ENCODE measurements at places on chromosomes 13 and 19.

- DNase-seq, result no peak
These were observed 564 bp downstream of the NLRP12 start for GRCh38 chr19:53823380-53824120.

GRCh38 chr19:15123900-15124299 lies 16.7 kb downstream of the SYDE1 start:
- no peak for DNase-seq

DNA sequence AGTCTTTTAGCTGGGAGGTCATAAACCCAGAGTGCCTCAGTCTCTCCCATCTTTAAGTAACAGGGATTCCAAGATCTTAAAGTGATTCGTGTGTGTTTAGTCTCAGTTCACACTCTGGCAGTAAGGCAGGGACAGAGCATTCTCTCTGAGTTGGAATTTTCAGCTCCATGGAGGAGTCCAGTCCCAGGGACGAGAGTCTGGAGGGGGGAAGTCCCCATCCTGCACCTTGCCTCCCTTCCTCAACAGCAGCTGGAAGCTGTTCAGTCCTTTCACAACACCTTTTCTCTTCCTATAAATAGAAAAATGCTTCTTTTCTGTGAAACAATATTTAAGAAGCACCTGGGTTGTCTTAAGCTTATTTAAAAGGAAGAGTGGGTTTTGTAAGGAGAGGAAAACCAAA lies 82.0 kb downstream of the KLF5 start:
- DNase-seq, result no peak

DNA sequence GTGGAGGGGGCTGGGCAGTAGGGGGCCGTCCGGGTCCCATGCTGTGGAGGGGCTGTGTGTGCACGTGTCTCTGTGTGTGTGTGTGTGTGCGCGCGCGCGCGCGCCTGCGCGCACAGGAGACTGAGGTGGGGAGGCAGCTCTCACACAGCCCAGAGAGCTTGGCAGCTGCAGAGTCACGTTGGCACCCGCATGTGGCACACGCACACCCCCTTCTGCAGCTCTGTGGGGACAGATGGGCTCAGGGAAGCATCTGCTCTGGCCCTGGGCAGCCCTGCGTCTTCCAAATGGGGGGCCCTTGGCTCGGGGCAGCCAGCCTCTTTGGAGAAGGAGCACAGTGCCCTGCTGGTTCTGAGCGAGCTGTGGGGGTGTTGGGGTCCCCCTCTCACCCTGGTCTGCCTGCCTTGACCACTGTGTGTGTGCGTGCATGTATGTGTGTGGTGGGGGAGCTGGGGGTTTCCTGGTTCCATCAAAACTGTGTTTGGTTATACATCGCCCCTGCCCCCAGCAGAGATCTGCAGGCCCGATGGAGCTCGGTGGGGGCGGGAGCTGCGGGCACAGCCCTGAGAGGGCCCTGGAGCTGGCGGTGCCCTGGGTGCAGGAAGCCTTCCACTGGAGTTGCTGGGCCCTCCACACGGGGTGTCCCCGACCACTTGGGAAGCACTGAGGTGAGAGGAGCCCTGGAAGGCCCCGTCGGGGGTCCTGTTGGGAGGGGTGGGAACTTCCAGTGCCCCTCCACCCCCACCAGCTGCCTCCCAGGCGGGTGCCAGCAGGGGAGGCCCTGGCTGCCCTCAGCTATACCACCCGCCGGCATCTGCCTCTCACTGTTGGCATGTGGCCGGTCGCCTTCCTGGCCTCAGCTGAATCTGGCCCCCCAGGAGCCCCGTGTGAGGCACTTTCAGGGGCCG lies 67.1 kb downstream of the KDM4B start:
- DNase-seq, result no peak

- no peak for DNase-seq
These were observed 54.5 kb downstream of the SPTBN4 start for GRCh38 chr19:40521276-40521675.

GRCh38 chr13:68690567-68690966 lies 1417.1 kb upstream of the ATXN8OS start:
- DNase-seq, result no peak

DNA sequence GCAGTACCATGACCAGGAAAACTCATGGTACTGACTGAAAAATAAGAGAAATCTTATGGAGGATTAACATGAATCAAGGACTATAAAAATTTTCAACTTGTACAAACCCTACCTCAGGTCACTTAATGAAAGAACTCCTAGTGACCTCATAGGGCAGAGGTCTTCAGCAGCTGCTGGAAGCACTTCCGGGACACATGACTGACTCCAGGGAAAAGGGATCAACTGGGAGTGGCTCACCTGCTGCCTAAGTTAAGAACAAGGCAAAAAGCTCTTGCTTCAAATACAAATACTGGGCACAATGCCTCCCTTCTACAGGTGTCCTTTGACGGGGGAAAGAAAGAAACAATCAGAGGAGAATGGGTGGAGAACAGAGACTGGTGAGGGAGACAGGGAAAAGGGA lies 18.6 kb downstream of the DOCK9 start:
- DNase-seq, result no peak

GRCh38 chr13:28001049-28001448 lies 12.6 kb upstream of the URAD start:
- DNase-seq, result no peak

DNA sequence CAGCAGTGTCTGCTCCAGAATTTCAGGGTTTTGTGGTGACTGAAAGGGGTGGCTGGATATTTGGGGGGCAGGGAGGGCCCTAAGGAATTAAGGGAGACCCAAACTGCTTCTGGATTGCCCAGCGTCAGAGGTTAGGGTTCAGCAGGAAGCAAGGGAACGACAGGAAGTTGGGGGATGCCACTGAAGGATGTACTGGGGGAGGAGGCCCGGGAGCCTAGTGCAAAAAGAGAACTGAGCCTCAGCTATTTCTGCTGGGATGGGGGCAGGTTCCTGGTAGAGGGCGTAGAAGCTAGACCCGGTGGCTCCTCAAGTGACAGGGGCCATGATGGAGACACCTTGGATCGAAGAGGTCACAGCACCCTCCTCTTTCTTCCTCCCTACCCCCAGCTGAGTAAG lies 1.1 kb downstream of the CYP2S1 start:
- no peak for DNase-seq

DNA sequence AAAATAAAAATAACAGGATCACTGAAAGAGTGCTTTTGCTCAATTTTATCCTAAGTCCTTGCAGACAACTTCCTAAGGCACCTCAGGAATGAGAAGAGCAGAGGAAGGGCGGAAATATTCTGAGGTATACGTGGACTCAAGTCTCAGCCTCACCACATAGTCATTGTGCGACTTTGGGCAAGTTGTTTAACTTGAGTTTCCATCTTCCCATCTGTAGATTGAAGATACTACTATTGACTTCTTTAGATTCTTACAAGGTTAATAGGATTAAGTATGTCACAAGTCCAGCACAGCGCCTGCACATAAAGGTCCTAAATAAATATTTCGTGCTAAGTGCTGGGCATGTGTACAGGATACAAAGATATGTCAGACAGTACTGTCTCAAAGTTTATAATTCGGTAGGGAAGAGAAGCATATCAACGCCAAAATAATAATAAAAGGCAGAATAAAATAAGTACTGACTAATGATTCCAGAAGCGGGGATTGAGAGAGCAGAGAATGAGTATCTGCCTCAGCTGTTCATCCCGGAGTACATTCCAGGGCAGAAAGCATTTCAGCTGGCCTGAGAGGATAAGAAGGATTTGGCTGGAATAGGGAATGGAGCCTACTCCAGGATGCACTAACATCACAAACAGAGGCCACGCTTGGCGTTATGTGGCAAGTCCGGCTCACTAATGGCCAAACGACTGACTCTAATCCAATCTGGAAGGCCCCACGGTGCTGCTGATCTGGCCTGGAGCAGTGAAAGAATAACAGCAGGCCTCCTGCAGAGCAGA lies 139.7 kb downstream of the FLT1 start:
- DNase-seq, result no peak

GRCh38 chr19:18392926-18393325 lies 4.5 kb downstream of the LRRC25 start:
- no peak for DNase-seq

- no peak for DNase-seq
These were observed 3.9 kb downstream of the DNAJB1 start for GRCh38 chr19:14514215-14514863.

DNA sequence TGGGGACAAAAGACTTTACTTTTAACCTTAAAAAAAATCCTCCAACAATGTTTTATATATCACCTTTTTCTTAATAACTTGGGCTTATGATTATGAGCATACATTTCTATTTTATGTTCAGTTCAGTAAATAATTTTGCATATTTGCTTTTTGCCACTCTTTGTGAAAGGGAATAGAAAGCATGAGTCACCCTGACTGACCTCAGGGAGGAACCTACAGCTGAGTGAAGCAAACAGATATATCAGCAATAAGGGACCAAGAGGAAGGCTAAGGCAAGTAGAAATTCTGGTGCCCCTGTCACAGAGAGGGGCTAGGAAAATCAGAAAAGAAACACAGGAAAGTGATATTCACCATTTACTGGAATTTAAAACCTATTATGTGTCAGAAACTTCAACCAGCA lies 37.2 kb upstream of the SOHLH2 start:
- DNase-seq, result no peak

GRCh38 chr13:45704854-45705695 lies 3.0 kb downstream of the CBY2 start:
- DNase-seq, result no peak

- DNase-seq, result no peak
These were observed 95.8 kb downstream of the CCNA1 start for GRCh38 chr13:36528105-36528504.

DNA sequence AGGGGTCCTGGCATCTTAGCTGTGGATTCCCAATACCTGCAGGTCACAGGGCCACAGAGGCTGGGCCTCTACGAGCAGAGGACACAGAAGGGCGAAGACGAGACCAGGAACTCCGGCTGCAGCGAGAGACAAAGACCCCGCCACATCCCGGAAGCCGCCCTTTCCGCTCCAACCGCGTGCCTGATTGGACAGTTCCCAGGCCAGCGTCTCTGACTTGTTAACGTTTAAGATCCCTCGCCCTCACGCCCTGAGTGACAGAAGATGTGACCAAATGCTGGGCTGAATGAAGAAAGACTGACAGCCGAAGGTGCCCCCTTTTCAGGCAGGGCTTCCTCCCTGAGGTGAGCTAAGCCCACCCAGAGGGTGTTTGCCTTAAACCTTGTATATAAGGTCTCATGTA lies at the start of gene ZNF98:
ZNF98 (minus strand) TSS at position 136 of the 400 bp plus-strand sequence; CDS start at position 14, 122 bp downstream.
- DNase-seq, result no peak

GRCh38 chr19:18156841-18157464 lies 4.0 kb downstream of the PIK3R2 start:
- no peak for DNase-seq

GRCh38 chr13:53499576-53500133 lies 471.0 kb downstream of the OLFM4 start:
- no peak for DNase-seq

- no peak for DNase-seq
These were observed 1432.4 kb upstream of the ATXN8OS start for GRCh38 chr13:68675209-68675608.

- DNase-seq, result no peak
These were observed 17.1 kb downstream of the USPL1 start for GRCh38 chr13:30634838-30635237.

DNA sequence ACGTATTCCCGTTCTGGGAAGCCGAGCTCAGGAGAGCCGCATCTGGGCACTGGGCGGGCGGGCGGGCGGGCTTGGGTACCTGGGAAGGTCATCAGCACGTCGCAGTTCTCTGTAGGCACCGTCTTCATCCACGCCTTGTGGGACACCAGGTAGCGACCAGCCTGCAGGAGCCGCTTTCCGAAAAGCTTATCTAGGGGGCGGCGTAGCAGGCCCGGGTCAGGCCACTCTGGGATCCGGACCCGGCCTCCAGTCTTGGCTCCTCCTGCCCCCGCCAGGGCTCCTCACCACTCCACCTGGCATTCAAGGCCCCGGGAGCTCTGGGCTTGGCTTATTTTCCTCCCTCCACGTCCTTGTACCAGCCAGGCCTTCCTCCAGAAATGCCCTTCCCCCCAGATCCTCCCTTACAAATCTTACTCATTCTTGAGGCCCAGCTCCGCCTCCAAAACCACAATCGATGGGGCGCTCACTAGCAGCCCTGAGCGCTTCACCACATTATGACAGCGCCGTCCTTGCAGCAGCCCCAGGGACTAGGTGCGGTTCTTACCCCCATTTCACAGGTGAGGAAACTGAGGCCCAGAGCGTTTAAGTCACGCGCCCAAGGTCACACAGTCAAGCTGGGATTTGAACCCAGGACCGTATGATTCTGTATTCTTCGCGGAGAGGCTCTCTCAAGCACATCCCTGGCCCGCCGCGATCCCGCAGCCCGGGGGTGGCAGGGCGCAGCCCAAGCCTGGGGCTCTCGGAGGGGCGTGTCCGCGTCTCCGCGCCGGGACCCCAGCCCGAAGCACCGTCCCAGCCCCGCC lies 843 bp downstream of the ANO8 start:
- no peak for DNase-seq

All from SIG-M5 (cell line).